ENCODE measurements at places on chromosomes 3 and 15.

- no peak for DNase-seq
These were observed 48.4 kb upstream of the IP6K2 start for GRCh38 chr3:48765376-48765775.

- DNase-seq = no peak
These were observed 614.4 kb downstream of the FHIT start for GRCh38 chr3:60636846-60637245.

DNA sequence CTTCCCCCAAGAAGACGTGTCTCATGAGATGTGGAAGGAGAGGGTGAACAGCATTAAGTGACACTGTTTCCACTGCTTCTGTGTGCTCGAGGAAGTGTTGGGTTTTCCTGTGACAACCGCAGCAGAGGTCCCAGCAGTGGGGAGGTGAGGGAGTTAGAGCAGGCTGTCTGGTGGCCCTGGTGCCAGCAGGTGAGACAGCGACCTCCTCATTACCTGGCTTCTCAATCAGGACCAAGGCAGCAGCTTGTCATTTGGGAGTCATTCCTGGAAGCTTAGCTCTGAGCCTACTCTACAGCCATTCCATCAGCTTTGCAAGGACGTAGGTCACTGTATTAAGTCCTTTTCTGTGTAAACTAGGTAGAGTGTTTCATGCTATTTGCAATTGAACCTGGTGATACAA is 63.3 kb upstream of the RGMA start:
- no peak for DNase-seq

DNA sequence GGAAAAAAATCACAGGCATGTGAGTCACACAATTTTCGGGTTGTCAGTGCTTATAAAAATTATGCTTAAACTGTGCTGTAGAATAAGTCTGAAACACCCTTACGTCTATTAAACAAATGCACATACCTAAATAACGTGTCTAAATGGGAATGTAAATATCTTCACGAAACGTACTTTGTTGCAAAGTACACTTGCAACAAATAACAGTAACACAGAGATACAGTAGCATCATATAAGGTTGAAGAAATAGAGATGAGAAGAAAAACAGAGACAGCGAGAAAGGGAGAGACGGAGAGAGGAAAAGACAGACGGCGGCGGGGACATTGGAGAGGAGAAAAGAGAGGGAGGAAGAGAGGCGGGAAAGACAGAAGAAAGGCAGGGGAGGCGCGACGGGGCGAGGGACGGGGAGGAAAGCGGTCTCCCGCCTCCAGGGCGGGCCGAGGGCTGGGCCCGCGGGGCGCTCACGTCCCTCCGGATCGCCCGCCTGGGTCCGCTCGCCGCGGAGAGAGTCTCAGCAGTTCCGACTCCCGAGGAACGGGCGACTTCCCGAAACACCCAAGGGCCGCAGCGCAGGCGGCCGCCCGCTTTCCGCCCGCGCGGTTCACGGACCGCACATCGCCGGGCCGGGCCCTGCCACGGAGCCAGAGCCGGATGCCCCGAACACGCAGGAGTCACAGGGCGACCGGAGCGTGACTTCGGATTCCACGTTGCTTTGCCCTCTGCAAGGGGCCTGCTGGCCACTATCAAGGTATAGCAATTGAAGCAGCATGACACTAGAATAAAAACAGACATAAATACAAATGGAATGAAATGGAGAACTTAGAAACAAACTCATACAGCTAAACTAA is 153.4 kb downstream of the LMLN start:
- no peak for DNase-seq

DNA sequence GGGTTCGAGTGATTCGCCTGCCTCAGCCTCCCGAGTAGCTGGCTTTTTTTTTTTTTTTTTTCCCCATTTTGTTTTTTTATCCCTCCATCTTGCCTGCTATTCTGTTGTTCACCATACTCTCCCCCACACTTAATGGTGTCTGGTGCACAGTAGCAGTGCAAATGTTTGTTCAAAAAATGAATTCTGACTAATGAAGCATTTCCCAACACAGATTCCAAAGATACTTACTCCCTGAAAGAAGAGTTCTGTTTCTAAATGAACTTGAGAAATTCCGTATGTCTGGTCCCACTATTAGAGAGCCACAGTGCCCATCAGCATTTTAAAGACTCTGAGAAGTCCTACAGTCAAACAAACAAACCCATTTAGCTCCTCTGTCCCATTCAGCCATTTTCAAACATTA is 9.5 kb downstream of the EDEM1 start:
- no peak for DNase-seq

DNA sequence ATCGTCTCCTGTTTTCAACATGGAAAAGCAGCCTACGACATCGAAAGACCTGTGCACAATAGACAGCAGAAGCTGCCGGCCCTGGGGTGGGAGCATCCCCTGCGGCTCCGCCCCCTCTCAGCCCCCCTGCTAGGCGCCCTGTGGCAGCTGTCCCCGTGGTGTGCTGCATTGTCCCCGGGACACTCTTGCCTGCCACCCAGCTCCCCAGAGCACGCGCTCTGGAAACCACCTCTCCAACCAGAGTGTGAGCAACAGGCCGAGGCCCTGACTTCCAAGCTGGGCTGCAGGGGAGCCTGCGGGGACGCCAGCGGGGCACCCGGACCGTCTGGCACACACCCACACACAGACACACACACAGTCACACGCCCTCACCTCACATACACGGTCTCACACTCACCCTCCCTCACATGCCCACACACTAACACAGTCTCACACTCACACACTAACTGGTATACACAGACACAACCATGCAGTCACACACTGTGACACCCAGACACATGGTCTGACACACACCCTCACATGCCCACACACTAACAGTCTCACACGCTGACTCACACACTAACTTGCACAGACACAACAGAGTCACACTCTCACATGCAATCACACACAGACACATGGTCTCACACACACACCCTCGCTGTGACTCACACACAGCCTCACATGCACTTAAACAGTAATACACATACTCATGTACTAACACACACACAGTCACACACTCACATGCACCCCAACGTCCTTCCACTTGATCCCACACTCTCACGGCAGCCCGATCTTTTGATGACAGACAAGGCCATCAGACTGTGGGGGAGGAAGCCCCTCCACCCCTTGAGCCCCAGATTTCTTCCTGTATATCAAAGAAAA is 94.7 kb downstream of the OCA2 start:
- no peak for DNase-seq

DNA sequence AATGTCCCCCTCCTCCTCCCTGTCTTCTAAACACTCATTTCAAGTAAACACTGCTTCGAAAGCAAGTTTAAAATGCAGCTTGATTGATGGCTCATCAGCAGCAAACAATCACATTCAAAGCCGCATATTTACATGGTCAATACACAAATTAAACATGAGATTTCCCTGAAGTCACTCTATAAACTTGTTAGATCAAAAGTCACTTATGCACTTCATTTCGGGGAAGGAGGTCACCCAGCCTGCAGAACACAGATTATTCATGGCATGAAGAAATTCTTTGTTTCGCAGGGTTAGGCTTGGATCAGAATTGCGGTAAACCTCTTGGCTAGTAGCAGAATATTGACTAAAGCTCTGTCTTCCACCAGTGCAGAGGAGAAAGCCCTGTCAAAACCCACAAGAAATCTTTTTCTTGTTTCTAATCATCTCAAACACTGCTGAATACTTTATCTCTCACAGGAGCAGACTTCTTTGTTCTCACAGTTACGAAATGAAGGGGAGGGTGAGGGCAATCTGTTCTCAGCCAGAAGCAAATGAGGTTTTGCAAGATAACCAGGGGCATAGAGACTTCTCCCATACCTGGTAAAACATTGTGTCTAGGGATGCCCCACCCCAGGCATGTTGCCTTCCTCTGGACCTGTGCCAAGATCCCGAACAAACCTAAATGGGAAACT is 133.3 kb upstream of the CHL1 start:
- no peak for DNase-seq

DNA sequence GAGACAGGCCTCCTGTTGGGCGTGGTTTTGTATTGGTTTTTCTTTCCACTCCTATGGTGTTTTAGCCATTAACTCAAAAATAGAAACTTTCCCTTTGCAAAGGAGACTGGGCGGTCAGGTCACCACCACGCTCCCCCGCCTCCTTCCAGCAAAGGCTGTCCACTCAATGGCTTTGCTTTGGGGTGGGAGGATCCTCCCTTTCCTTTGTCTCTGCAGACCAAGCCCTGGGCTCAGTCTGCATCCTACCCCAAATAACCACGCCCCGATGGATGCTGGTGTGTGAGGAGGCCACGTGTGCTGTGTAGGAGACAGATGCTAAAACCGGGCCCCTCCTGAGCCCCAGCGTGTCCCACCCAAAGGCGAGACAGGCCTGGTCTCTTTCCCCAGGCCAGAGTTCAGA is 68.5 kb downstream of the GRIP2 start:
- DNase-seq = no peak

- DNase-seq = peak; percentile 84
These were observed at the start of gene WDR76 for GRCh38 chr15:43826508-43827341. Gene WDR76 (plus strand): TSS chr15:43827002. CDS start chr15:43827033, 31 bp downstream.

GRCh38 chr15:101381671-101382212 is 86.7 kb upstream of the SNRPA1 start:
- DNase-seq = no peak

- no peak for DNase-seq
These were observed 138.5 kb upstream of the HES1 start for GRCh38 chr3:193997228-193998122.

- DNase-seq = peak; percentile 52
These were observed 10.5 kb upstream of the SH3GL3 start for GRCh38 chr15:83436513-83437158.

DNA sequence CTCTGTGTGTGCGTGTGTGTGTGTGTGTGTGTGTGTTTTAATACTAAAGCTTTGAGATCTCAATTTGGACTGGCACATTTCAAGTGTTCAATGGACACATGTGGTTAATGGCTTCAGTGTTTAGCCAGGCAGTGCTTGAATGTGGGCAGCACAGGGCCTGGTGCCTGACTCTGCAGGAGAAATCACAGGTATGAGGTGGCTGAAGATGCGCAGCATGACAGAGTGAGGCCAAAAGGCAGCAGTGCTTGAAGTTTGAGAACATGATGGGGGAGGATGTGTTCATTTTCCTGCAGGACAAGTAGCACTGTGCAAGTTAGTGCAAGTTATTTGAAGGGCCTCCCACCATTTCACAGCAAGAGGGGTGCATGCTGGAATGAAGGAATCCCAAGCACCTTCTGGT is 620.5 kb upstream of the TBL1XR1 start:
- DNase-seq = no peak

DNA sequence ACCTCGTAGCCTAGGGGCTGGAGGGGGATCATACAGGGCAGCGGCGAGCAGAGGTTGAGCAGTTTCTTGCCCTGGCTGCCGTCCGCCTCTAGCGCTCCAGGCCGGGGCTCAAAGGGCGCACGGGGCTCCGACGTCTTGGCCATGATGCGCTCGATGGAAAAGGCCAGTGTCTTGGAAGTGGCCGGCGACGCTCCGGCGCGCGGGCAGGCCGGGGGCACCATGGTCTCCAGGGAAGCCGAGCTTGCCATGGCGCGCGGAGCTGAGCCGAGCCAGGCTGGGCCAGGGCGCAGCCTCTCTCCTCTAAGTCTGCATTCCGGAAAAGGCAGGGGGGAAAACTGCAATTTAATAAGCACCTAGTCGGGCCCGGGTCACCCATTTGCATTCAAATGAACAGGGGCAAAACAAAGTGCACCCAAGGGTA is 719 bp downstream of the FEZF2 start:
- DNase-seq = no peak

- no peak for DNase-seq
These were observed 62.8 kb downstream of the XXYLT1 start for GRCh38 chr3:195208183-195208582.

DNA sequence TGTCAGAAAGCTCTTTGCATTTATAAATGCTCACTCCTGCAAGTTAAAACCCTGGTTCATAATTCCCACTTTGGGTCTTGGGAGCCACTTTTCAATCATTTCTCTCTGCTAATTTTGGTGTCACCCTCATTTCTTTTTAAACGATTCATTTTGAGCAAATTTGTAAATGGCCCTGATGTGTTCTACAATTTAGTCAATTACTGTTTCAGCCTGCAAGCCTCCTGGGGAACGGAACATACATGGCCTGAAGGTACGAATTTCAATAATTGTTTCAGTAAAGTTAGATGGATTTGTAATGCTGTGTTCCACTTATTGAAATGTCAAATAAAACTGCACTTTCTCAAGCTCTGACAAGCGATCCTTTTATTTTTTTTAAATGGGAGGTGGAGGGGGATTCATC is 43.2 kb downstream of the MAP2K5 start:
- no peak for DNase-seq

GRCh38 chr3:30586806-30587486 is 19.5 kb upstream of the TGFBR2 start:
- DNase-seq = no peak

DNA sequence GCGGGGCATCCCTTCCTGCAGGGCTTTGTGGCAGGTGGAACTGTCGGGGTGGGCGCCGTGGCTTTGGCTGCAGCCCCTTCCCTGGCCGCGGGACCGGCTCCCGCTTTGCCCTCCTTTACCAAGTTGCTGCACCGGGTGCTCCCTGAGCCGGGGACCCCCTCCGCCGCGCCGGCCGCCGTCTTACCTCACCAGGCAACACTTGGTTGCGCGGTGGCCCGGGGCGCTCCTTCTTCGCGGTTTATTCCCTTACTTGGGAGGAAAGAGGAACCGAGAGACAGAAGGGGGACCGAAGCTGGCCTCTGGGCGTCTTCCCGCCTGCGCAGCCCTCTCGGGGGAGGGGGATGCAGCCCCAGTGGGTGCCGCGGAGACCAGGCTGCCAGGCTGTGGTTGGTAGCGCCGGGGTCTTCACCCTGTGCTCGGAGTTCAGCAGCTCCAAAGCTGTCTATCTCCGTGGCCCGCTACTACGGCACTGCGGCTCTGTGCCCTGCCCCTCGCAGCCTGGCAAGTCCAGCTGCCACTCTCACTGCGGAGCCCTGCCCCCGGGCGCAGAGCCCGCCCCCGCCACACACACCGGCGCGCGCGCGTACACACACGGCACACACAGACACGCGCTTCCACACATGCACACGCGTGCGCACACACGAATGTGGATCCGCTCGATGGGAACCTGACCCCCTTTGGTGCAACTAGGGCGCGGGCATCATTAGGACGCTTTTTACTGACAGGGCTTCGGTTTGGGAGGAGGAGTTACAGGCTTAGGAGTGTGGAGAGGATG is at the start of gene DGKG:
DGKG (minus strand) TSS at position 473 of the 775 bp plus-strand sequence. CDS start 41,775 bp downstream, outside the sequence.
- peak; percentile 68 for DNase-seq

Measured in AG08396 (cell line).